ENCODE measurements at places on chromosomes 1 and 21.

- DNase-seq, result no peak
Observed at GRCh38 chr1:205499789-205500188, 4.7 kb upstream of the CDK18 start.

GRCh38 chr1:33462405-33463164 lies 9.9 kb upstream of the ZSCAN20 start:
- DNase-seq, result no peak

DNA sequence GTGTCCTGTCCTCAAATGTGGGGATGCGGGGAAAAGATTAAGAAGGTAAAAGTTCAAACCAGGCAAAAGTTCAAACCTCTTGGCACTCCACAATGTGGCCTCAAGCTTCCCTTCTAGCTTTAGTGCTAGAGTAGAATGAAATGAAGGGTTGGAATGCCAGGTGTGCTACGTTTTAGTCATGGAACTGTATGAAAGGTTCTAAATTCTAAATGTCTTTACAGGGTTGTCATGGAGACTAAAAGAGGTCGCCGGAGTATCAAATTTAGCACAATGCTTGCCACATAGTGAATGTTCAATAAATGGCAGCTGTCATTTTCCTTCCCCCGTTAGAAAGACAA lies 57.2 kb upstream of the LRRC8D start:
- DNase-seq, result no peak

DNA sequence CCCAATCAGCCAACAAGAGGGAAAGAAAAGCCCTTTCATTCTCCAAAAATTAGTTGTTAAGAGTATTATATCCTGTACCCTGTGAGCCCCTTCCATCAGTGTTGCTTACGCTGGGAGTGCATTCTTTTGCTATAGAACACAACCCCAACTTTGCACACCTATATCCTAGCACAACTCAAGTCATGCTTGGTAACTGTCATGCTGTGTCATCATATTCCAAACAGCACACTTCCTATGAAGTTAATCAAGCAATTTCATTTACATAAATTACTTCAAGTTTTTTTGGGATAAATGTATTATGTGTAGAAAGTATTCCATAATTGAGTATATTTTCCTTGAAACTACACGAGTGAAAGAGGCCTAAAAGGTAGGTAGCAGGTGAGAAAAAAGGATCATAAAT lies 20.0 kb downstream of the FUBP1 start:
- DNase-seq, result no peak

DNA sequence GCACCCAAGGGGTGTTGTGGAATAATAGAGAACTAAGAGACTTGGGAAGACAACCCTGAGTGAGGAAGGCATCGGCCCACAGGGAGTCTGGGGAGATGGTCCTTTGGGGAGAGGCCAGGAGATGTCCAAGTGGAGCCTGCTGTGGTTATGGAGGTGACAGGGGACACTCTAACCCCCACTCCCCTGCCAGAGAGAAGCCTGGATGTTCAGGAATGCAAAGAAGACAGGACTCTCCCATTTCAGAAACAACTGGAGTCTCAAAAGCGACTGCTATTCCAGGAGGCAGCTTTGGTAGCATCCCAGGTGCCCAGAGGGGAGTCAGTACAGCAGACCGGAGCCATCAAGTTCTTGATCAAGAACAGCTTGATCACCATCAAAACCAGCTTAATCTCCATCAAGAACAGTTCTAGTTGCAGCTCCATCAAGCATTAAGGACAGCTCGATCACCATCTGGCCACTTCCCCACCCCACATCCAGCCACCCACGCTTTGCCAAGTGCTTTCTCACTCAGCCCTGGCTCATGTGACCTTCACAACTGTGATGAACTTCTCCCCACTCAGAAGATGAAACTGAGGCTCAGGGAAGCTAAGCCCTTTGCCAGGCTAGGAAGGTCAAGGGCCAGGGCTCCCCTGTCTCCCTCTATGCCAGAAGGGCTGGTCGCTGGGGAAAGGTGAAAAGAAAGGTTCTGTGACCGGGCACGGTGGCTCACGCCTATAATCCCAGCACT lies 743 bp downstream of the CD52 start:
- DNase-seq, result no peak

DNA sequence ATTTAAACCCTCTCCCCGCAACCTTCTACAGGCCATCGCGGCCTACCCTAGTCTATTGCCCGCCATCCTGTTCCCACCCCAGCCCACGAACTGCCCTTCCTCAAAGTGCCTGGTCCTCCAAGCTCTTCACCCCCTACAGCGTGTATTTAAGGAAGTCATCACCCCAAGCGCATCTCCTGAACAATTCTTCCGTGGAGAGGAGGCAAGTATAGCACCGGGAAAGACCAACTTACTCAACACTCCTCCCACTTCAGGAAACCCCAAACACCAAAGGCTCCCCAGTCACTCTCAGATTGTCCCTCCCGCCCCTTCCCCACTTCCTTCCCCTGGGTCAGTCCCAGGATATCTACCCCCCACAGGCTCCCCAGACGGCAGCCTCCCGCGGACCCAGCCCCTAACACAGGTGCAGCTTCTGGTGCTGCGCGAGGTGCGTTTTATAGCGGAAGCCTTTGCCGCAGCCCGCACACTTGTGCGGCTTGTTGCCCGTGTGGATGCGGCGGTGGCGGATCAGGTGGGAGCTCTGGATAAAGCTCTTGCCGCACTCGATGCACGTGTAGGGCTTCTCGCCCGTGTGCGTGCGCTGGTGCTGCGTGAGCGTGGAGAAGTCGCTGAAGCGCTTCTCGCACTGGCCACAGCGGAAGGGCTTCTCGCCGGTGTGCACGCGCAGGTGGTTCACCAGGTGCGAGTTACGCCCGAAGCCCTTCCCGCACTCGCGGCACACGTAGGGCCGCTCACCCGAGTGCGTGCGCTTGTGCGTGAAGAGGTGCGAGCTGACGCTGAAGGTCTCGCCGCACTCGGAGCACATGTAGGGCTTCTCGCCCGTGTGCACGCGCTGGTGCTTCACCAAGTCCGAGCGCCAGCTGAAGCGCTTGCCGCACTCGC lies 25.5 kb downstream of the ZNF697 start:
- DNase-seq, result no peak

GRCh38 chr1:99600782-99601181 lies 45.1 kb upstream of the PALMD start:
- DNase-seq, result peak; percentile 31

DNA sequence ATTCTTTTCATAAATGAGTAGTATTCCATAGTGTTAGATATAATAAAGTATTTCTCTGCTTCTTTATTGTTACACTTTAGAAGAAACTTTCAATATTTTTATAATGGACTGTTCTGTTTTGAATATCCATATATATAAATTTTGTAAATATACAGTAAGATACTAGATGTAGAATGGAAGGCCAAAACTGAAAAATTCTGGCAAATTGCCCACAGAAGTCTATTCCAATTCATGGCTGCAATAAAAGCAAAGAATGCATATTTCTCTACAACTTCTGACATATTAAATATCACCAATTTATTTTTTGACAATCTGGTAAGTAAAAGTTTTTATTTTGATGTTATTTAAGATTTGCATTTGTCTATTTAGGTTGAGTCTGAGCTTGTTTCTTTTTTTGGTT lies 532.5 kb downstream of the NCAM2 start:
- no peak for DNase-seq

DNA sequence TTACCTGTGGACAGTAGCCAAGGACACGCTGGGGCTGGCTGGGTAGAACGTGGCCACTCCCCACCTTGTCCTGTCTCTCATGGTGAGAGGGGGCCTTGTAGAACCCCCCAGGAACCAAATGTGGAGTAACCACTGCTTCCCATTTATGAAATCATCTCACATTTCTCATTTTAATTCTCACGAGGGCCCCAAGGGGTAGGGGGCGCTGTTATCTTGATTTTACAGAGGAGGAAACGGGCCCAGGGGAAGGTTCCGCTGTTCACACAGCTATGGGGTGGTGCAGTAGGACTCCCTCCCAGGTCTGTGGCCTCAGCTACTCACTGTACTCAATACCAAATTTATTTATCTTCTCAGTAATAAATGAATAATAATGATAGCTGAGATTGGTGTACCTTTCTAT lies 5.5 kb downstream of the SMPDL3B start:
- peak; percentile 15 for DNase-seq

DNA sequence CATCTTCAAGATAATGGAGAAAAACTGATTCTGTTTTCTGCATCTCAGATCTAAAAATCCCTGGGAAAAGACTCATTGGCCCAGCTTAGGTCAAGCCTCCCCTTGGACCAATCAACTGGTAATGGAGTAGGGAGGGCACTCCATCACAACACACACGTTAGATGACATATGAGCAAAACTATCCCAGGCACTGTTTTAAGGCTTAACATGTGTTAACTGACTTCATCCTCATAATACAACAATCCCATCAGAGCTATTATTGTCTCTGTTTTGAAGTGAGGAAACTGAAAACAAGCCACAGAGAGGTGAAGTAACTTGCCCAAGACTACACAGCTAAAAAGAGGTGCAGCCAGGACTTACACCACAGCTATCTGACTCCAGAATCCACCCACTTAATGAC lies 14.7 kb upstream of the CITED4 start:
- peak; percentile 28 for DNase-seq

- DNase-seq, result peak; percentile 80
Observed at GRCh38 chr1:12143631-12144155, 23.1 kb upstream of the TNFRSF1B start.

DNA sequence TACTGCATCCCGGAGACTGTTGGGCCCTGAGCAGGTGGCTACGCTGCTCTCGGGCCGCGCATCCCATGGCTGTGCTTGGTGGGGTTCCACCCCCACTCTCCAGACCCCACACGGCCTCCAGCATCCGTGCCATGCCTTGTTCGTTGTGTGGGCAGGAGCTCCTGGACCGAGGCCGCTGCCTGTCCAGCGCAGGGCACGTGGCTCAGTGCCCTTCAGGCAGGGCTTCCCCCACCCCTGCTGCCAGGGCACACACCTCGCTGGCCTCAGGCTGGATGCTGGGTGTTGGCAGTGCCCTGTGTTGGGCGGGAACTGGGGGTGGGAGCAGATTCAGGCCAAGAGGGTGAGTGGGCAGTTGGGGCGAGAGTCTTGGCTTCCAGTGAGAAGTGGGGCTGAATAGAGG lies 9.9 kb downstream of the PRKCZ start:
- no peak for DNase-seq

- DNase-seq, result no peak
Observed at GRCh38 chr1:15739745-15740144, 2.6 kb upstream of the TMEM82 start.

GRCh38 chr1:57623039-57623790 lies 199.4 kb upstream of the DAB1 start:
- peak; percentile 59 for DNase-seq

- no peak for DNase-seq
Observed at GRCh38 chr1:59831529-59831928, 16.8 kb downstream of the HOOK1 start.

DNA sequence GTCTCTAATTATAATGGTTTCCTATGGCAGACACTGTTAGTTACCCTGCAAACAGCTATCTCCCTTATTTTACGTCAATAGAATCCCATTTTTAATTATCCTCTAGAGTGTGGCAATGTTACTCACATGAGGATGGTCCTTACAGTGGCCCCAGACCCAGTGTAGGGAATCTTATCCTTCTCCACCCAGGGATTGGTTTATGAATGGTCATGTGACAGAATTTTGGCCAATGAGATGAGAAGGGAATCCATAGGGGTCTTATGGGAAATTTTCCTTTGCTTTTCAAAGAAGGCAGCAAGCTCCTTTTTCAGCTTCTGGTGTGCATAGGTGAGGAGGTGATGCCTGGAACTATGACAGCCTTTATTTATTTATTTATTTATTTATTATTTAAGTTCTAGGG lies 59.0 kb upstream of the HUNK start:
- no peak for DNase-seq

DNA sequence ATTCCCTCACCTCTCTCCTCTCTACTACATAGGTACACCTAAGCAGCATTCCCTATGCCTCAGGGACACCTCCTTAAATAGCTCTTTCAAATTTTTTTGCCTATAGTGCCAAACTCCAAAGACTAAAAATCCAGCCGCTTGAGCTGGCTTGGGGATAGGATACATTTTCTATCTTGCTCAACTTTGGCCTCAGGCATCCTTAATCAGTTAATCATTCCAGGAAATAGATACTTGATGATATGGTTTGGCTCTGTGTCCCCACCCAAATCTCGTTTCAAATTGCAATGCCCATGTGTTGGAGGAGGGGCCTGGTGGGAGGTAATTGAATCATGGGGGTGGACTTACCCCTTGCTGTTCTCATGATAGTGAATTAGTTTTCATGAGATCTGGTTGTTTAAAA lies 11.4 kb upstream of the PHGDH start:
- no peak for DNase-seq

GRCh38 chr21:40385883-40386282 lies 461.1 kb downstream of the DSCAM start:
- DNase-seq, result no peak

GRCh38 chr1:168653567-168653966 lies 75.4 kb downstream of the DPT start:
- peak; percentile 40 for DNase-seq

GRCh38 chr1:226708342-226708780 lies 30.7 kb downstream of the ITPKB start:
- peak; percentile 80 for DNase-seq

- DNase-seq, result peak; percentile 88
Observed at GRCh38 chr1:94922761-94923331, 4.1 kb downstream of the CNN3 start.

DNA sequence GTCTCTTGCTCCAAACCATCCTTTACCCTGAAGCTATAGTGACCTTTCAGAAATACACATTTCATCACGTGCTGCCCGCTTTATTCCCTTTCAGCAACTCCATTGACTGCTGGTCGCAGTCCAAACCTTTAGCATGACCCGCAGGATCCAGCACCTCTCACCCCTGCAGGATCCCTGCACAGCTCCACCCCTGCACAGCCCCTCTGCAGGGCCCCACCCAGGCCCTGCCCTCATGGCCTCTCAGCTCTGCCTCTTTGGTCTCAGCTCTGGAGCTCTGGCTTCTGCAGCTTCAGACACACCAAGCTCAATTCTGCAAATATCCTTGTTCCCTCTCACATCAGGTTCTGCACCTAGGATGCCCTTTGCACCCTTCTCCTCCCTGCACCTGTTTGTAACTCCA lies 264.9 kb upstream of the C1orf174 start:
- no peak for DNase-seq

DNA sequence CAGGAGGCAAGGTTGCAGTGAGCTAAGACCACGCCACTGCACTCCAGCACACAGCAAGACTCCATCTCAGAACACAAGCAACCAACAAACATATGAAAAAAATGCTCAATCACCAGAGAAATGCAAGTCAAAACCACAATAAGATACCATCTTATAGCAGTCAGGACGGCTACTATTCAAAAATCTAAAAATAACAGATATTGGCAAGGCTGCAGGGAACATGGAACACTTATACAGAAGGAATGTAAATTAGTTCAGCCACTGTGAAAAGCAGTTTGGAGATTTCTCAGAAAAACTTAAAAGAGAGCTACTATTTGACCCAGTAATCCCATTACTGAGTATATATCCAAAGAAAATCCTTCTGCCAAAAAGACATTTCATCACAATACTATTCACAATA lies 27.6 kb upstream of the POGK start:
- DNase-seq, result no peak

- no peak for DNase-seq
Observed at GRCh38 chr1:116152950-116153691, 41.9 kb downstream of the MAB21L3 start.

DNA sequence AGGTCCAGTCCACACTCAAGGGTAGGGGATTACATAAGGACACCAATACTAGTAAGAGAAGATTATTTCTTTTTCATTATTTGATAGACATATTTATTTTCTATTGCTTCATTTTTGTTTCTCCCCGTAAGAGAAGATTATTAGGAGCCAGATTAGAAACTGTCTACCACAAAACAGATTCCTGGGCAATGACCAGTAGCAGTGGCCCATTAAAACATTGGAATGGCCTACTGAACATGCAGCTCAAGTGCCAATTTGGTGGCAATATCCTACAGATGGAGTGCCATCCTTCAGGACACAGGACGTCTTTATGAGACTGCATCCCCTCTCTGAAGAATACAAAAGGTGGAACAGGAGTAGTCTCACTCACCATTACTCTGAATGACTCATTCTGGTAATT lies 34.0 kb upstream of the ARHGAP29 start:
- DNase-seq, result no peak

Data from fibroblast of skin of right quadriceps (primary cell).